ENCODE measurements at places on chromosomes 6 and 20.
A peak's percentile ranks its signal among the peaks of the same experiment; 100 is the strongest.

- DNase-seq = no peak
Measured at GRCh38 chr6:111884068-111884467, 10.8 kb upstream of the FYN start.

DNA sequence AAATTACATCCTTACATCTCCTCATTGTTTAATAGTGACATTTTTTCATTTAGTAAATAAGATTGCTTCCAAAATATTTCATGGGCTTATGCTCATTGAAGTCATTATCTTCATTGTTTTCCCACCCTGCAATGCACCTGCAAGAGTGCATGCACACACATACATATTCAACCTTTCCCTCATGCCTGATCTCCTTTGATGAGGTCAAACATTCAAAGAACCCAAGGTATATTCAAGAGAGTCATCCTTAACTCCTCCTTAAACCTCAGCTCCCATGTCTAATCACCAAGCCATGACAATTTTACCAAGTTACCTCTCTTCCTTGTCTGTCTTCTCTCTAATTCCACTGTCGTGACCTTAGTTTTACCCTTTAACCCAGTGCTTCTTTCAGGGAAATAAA lies 56.5 kb downstream of the HIVEP2 start:
- no peak for DNase-seq

- DNase-seq = peak; percentile 92
Measured at GRCh38 chr20:3173610-3174441, 477 bp upstream of the LZTS3 start.

GRCh38 chr6:111812060-111813038 lies 60.9 kb downstream of the FYN start:
- DNase-seq = no peak

- no peak for DNase-seq
Measured at GRCh38 chr20:33874129-33874528, 63.0 kb downstream of the CHMP4B start.

DNA sequence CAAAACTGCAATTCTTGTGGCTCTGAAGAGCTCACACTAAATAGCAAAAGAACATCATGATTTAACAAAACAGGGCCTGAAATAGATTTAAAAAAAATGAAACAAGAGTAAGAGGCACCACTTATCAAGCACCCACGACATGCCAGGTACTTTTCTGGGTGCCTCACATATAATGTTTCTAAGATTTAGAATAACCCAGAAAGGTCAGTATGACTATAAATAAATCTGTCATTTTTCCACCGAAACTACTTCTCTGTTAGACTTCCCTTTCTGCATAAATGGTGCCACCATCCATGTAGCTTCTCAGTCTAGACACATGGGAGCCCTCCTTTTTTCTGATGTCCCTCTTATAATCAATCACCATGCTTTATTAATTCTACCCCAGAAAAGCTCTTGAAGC lies 652.4 kb upstream of the CHD6 start:
- peak; percentile 18 for DNase-seq

DNA sequence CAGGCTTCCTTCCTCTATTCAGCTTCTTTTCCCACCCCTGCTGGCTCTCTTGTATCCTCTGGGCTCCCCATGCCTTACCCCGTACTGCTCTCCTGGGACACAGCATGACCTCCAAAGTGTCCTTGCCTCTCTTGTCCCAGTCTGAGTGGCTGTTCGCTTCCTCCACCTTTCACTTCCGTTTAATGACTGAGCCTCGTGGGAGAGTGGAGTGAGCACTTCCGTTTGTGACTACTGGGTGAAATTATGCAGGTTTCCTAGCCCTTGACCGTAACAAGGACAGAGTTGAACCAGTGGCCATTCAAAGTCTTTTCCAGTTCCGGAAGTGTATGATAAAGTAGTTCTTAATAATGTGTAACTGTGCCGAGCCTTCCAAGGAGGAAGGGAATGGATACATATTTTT lies 109.2 kb downstream of the ARID1B start:
- DNase-seq = no peak

GRCh38 chr6:41691426-41692079 lies 43.9 kb downstream of the TFEB start:
- DNase-seq = no peak

GRCh38 chr6:71288228-71289038 lies at the start of gene OGFRL1:
Gene OGFRL1, plus strand, starts transcription at chr6:71288811. Its CDS starts 126 bp downstream, at chr6:71288937.
- peak; percentile 66 for DNase-seq

- no peak for DNase-seq
Measured at GRCh38 chr6:167709196-167709595, 117.5 kb upstream of the AFDN start.

DNA sequence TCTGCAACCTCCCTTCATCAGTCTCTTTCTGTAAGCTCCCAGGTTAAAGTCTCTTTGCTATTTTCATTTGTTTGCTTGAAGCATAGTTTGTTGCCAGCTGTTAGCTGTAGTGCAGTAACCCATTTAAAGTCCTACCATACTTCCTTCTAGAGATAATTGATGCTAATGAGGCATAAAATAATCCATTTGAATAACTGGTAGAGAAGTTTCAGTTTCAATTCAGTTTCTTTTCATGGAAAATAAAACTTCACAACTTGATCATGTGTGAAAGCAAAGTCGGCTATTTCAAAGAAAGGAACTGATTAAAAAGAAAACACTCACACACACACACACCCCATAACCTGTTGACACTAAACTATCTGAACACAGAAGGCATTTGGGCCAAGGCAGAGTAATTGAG lies 68.5 kb upstream of the TENT5A start:
- DNase-seq = no peak
